ENCODE measurements at places on chromosomes 13 and 19. TPM values are rescaled to one million over a fixed set of nuclear protein-coding genes. Genes with fewer than 3 reads are reported as not detected.

The KPNA3 gene
- 53.7 TPM for total RNA-seq

The KIR2DL1 gene
- not detected for total RNA-seq

The CLEC4M gene
- total RNA-seq: not detected

The FOXO1 gene
- total RNA-seq: 10.8 TPM

The GTF3A gene
- total RNA-seq: 116 TPM

The OR7C1 gene
- total RNA-seq: not detected

DNA sequence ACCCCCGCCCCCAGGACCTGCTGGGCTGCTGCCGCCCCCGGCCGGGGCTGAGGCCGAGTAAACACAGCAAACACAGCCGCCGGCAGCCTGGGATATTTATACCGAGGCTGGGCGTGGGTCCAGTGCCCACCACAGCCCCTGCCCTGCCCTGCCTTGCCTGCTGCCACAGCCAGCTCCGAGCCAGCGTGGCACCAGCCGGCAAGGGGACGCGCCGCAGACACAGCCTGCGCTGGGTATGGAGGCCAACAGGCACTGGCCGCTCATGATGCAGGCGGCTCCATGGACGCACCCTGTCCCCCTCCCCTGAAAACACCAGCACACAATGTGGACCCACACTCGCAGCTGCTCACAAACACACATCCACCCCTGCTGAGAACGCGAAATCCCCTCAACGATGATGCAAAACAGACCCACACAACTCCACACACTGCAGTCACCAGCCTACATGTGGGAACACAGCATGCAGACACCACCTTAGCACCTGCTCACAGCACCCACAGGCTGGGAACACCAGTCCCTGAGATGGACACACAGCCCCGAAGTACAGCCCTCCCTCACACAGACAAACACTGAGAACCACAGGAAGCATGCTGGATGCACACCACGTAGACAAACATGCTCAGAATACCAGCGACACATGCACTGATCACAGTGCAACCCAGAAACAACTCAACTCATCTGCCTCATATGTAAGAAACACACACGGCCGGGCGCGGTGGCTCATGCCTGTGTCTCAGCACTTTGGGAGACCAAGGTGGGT, 16.2 kb downstream of the CCDC97 start:
- no peak for DNase-seq

- DNase-seq: no peak
These were observed 304.0 kb downstream of the SPRY2 start for GRCh38 chr13:80036845-80037504.

GRCh38 chr13:60484865-60485264, 87.8 kb downstream of the TDRD3 start:
- DNase-seq: no peak

DNA sequence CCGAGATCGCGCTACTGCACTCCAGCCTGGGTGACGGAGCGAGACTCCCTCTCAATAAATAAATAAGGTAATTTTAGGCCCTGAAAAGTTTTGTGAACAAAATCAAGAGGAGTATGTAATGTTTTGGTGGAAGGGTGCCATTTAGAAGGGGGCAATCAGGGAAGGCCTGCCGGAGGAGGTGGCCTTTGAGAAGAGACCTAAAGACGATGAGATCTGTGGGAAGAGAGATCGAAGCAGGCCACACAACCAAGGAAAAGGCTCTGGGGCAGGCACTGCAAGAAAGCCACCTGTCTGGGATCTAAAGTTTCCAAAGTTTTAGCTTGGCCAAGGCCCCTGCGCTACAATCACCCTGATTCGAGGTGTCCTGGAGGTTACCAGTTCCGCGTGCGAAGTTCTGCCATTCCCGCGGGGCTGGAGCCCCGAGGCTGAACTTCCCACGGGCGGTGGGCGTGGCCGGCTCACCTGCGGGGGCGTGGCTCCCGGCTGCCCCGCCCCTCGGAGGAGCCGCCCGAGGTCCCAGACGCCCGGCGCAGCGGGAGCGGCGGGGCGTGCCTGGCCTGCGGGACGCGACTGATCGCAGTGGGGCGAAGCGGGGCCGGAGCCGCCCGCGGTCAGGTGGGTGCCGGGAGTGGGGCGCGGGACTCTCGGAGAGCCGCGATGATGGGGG, at the start of gene KLC3:
KLC3 (plus strand) TSS at position 519 of the 667 bp plus-strand sequence. CDS start 4,792 bp downstream, outside the sequence.
- DNase-seq: no peak

DNA sequence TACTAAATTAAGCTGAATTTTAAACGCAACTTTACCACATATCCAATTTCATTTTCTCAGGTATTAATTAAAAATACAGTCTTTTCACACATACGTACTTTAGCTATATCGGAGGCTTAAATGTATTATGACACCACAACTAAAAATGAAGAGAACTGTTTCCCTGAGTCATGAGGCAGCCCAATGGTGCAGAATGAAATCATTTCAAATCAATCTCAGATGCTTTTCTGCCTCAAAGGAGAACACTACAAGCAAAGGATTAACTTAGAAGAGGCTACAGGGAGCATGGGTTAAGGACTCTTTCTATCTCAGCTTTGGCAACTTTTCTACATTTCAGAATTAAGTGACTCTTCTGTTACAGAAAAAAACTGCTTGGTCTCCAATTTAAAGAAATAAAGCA, 516.3 kb upstream of the HTR2A start:
- DNase-seq: no peak

DNA sequence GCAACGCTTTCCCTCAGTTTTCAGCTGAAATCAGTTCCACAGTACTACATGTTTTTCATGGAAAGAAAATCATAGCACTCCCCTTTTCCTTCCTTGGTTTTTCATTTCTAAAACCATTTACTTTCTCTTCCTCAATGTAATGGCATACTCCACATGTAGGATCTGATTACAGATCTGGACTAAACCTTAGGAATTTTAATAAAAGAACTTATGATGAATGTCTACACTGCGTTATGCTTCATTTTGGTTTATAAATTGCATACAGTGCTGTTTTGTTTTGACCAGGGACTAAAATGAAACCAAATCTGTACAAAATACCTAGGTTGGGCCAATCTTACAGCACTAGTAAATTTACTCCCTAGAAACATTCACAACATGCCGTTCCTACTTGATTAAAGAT, 589.9 kb downstream of the TBC1D4 start:
- DNase-seq: no peak

DNA sequence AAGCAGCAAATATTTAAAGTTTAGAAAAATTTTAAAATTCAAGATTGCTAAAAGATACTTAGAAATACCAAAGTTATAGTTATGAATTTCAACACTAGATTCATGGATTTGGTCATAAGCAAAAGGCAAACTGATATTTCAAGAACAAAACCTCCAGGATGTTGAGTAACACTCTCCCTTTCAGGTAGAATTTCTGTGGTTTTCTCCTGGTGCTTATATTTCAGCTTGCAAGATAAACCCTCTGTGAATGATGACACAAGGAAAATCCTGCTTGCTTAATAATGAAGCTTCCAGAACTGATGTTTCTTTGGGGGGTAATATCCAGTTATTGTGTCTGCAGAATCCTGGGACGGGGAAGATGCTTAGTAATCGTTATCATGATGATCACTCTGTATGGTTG, 320.3 kb upstream of the EDNRB start:
- no peak for DNase-seq
